ENCODE measurements at places on chromosomes 16 and 17.

DNA sequence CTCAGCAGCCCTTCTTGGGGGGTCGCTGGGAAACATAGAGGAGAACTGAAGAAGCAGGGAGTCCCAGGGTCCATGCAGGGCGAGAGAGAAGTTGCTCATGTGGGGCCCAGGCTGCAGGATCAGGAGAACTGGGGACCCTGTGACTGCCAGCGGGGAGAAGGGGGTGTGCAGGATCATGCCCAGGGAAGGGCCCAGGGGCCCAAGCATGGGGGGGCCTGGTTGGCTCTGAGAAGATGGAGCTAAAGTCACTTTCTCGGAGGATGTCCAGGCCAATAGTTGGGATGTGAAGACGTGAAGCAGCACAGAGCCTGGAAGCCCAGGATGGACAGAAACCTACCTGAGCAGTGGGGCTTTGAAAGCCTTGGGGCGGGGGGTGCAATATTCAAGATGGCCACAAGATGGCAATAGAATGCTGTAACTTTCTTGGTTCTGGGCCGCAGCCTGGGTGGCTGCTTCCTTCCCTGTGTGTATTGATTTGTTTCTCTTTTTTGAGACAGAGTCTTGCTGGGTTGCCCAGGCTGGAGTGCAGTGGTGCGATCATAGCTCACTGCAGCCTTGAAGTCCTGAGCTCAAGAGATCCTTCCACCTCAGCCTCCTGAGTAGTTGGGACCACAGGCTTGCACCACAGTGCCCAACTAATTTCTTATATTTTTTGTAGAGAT, 3.4 kb downstream of the STH start:
- peak; percentile 69 for DNase-seq

DNA sequence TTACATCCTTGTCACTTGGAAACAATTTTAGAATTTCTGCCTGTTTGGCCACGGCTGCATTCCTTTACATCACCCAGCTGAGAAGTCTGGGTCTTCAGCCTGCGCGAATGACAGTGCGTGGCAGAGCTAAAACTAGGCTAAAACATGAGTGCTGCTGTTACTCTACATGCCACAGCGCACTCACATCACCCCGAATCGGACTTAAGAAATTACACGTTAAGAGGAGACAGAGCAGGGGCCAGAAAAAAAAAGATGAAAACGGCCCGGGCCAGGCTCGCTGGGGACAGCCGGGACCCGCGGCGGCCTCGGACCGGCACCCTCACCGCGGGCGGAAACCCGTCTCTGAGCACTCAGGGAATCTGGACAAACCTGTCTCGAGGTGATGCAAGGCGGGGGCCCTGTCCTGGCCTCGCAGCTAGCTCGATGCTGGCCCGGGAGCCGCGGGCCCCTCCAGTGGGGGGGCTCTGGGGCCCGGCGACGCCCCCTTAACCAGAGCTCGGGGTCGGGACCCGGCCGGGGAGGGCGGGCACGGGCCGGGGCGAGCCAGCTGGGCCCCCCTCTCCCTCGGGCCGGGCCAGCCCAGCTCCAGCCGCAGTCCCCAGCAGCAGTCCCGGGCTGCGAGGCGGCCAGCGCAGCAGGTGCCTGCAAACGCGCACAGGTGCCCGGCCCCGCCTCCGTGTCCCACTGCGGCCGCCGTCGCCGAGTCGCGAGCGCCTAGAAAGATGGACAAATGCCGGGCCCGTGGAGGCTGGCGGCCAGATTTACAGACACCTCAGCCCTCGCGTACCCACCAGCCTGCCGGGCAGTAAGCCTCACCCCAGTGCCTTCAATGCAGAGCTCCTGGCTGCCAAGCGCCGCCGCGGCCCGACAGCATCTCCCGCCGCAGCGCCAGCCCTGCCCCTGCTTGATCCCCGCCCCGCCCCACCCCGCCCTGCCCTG, at the start of gene AKTIP:
Gene AKTIP (minus strand): TSS at position 879 of the 939 bp plus-strand sequence. CDS start 2,950 bp downstream, outside the sequence.
- peak; percentile 60 for DNase-seq

GRCh38 chr17:10243883-10244844, 45.8 kb upstream of the GAS7 start:
- no peak for DNase-seq

- no peak for DNase-seq
These were observed 9.1 kb upstream of the THAP11 start for GRCh38 chr16:67833030-67833414.

DNA sequence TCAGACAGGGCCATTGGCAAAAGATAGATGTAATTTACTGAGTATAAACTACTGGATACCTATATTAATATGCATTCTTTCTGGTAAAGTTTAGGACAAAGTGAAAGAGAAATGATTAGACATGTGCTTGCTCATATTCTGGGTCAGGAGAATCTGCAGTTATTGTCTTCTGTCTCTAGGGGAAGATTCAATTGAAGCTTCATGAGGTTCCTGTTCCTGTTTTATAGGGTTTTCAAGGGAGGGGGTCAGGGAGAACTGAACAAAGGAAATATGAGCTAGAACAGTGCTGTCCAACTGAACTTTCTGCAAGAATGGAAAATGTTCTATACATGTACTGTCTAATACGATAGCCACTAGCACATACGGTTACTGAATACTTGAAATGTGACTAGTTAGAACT, 59.3 kb upstream of the CORO6 start:
- DNase-seq = peak; percentile 51

DNA sequence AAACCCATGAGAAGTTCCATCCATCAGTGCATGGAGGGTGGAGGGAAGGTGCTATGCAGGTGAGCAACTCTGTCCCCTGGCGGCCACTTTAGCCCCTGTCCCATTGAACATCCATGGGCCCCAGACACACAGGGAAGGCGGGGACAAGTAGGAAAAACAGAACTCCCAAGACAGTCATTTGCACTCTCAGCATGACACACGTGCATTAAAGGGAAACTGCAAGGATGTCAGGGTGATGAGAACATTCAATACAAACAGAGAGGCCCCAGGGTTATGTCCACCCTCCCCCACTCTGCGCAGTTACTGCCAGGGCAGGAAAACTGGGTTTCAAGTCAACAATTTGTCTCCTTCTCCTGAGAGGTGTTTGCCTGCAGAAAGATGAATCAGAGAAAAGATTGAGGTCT, 44.0 kb upstream of the AKTIP start:
- DNase-seq = no peak

DNA sequence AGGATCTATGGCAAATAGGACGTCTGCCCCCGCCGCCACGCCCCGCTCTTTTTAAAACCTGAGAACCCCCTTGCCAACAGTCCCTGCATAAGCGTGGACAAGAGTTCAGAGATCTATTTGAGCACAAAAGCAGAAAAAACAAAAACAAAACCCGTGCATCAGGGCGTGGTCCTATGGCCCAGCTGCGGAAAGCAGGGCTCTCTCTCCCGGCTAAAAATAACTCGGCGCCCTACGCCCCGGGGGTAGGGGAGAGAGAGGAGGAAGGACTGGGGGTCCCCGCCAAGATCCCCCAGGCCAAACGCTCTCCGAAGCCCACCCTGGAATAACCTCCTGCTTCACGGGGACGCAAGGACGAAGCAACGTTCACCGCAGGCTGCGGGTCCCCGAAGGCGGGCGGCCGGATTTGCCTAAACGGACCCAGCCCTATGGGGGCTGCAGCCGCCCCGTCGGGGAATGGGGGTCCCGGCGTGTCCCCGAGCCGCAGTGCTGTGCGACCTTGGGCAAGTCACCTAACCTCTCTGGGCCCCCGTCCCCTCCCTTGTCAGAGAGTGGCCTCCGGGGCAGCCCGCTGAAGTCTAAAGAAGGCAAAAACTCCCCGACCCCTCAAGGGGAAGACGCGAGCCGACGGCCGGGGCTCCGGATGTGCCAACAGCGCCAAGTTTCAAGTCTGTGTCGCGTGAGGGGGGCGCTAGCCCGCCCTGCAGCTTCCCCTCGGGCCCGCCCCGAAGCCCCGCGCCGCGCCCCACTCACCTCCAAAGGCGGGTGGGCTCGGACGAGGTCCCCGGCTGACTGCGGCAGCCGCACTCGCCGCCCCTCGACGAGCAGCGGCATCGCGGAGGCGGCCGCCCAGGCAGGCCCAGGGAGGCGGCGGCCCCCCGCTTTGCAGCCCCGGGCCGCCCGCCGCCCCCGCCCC, 477 bp downstream of the NTAN1 start:
- DNase-seq = peak; percentile 92

- peak; percentile 37 for DNase-seq
These were observed 32.2 kb downstream of the NAGPA start for GRCh38 chr16:5001571-5001970.

GRCh38 chr16:47732122-47732521, 271.0 kb downstream of the PHKB start:
- no peak for DNase-seq

DNA sequence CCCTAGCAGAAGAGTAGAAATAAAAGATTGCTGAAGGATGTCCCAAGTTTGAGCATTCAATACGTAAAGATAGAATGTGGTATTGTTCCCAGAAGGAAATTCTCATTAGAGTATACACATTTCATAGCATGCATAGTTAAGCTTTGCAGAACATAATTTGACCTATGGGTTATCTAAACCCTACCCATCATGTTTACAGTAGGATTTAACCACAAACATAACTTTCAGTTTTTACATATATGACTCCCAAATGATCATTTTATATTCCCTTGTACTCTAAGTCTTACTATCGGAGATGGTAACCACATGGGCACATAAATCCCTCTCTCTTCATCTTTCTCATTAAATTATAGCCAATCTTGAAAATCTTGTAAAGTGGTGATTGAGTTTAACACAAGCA, 50.9 kb downstream of the SYNRG start:
- DNase-seq = no peak

Data from common myeloid progenitor, CD34-positive (primary cell).